D341Med (cell line): ENCODE measurements at places on chromosomes 5 and 9.

- no peak for DNase-seq
These were observed 132.0 kb downstream of the NSG2 start for GRCh38 chr5:174177531-174177930.

DNA sequence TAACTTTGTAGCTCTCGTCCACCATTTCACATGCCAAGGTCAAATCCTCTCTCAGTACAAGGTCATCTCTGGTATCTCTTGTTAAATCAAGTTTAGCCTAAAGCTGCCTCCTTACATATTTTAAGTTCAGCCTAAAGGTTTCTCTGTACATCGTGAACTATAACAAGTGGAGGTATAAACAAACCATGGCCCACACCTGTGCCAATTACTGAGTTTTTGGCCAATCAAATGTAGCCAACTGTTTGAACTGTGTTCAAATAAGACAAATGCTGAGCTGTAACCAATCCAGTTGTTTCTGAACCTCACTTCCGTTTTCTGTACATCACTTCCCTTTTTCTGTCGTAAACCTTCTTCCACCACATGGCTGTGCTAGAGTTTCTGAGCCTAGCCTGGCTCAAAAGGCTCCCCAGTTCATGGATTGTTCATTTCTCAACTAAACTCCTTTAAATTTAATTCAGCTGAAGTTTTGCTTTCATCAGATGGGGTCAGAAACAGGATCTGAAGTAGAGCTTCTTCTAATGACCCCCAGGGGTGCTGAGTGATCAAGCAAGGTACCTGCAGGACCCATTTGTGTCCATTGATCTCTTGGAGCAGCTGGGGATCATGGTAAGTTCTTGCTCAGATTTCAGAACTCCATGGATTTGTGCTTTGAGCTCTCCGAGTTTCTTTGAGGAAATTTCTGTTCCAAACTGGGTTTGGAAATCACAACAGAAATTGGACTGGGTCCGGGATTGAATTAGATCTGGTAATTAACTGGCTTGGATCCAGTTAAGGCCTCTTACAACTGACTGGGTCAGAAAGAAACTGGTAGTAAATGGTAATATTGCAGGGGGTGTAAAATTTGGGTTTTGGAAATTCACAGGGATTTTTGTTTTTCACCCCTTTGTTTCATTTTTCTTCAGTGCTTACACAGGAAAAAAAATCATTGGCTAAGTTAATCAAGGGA, 11.0 kb upstream of the NANS start:
- DNase-seq: no peak

GRCh38 chr9:92592946-92593861, 57.4 kb upstream of the ECM2 start:
- DNase-seq: no peak

GRCh38 chr9:35350212-35350611, 139.7 kb upstream of the RUSC2 start:
- no peak for DNase-seq

DNA sequence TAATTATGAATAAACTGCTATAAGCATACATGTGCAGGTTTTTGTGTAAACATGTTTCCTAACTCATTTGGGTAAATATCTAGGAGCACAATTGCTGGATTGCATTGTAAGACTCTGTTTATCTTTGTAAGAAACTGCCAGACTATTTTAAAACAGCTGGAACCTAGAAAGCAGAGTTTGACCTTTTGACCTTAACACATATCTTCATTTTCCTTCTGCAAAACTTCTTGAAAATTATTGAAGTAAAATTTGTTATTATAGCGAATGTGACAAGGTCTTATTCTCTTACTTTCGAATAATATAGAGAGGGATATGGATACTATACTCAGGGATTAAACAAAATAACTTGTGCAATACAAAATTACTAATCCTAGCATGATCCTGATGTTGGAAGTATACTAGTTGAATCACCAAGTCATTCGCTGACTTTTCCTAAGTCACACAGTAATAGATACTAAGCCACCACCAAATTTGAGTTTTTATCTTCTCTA, 3.2 kb upstream of the ANXA1 start:
- DNase-seq: no peak

DNA sequence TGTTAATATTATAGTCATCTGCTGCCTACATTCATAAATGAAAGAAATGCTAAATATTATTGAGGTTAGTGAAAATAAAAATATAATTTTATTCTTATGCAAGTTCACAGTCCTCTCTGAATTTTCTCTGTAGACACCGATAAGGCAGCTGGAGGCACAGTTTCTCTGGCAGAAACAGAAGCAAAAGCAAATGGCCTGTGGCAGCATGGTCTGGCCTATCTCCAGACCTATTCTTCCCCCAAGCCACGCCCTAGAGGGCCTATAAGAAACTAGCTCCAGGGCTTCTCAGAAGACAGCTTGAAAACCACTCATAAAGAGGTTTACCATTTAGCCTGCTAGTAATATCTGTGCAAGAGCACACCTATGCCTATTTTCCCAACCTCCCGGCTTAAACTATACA, 28.4 kb downstream of the MRPS27 start:
- no peak for DNase-seq

DNA sequence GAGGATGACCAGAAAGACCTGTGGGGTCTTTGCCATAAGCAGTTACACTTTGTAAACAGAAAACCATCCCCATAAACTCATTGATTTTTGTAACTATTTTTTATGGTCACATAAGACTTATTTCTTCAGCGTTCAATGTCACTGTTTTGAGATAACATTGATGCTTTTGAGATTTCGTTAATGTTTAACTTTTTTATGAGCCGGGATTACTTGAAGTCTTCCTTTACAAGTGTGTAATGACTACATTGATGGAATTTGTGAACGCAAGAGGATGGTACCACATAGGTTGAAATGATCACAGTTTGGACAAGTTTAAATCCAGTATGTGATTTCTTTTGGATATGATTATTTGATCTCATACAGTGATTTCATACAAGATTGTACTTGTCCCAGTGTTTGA, 1.8 kb downstream of the SLC12A2 start:
- DNase-seq: no peak
